ENCODE measurements at places on chromosomes 5 and 9.

DNA sequence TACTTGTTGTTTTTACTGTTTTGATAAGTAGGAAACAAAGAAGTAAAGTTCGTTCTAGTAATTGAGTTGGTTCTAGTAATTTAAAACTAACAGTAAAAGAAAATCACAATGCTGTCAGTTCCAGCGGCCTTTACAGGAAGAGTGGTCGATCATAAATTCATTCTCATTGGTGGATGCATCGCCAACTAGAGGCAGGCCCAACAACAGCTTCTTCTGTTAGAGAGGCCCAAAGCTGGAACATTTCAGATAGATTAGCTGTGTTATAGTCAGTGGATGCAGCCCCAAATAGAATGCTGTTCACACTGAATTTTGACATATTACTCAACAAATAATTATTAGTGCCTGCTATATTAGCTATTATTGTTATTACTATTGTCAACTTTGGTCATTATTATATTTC is 80.8 kb downstream of the ARRDC3 start:
- DNase-seq, result no peak

- DNase-seq, result no peak
Observed at GRCh38 chr9:16753256-16753655, 117.2 kb downstream of the BNC2 start.

- no peak for DNase-seq
Observed at GRCh38 chr5:150623152-150623877, 17.1 kb upstream of the SYNPO start.

GRCh38 chr5:97243353-97243752 is 60.3 kb upstream of the RIOK2 start:
- no peak for DNase-seq

GRCh38 chr5:5887833-5888232 is 465.4 kb downstream of the ICE1 start:
- DNase-seq, result no peak

DNA sequence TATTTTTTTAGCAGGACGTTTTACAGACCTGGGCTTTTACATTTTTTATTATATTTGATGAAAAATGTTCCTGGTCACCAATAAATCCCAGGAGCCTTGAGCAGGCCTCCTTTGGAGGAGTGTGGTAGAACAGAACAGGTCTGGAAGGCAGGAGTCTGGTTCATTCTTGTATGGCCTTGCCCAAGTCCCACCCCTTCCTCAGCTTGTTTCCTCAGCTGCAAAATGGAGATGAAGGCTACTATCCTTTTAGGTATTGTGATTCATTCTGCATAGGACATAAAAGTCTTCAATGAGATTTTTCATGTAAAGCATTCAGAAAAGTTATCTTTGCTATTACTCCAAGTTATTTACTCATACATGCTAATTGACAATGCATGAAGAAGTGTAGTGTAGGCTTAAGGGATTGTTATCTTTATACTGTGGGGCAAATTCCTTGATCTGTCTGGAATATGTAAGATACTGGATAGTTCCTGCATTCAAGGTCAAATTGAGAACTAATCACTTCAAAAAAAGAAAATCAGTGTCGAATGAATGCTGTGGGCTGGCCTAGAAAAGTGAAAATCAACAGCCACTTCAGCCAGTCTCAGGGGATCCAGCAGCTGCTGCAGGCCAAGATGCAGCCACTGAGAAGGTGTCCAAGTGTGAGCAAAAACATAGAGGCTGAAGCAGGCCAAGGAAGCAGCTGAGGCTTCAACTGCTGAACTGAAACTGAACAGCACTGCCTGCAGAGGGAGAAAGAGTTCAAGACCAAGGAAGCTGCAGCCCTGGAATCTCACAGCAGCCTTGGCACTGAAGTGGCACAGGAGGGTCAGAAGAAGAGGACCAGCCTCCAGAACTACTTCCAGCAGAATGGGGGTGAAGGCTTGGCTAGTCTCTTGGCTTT is 15.5 kb upstream of the SLC36A3 start:
- DNase-seq, result no peak

- DNase-seq, result peak; percentile 6
Observed at GRCh38 chr5:165201369-165201768, 1696.0 kb downstream of the MAT2B start.

GRCh38 chr9:70256123-70256551 is 2.6 kb upstream of the SMC5 start:
- peak; percentile 15 for DNase-seq

- DNase-seq, result no peak
Observed at GRCh38 chr5:179115845-179116524, 55.8 kb downstream of the ZNF354C start.

DNA sequence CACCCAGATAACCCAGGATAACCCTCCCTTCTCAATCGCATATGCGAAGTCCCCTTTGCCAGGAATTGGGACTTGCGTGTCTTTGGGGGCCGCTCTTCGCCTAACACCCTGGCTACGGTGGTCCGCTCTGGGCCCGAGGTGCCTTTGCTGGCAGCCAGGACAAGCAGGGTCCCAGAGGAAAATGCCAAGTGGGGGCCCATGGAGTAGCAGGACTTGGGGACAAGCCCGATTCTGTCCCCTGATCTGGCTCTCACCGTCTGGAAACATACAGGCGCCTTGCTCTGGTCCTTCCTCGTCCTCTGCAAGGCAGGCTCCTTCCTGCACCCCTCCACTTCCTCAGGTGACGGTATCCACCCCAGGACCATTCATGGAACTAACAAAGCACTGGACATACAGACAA is 78.1 kb upstream of the UNC5A start:
- no peak for DNase-seq
